ENCODE measurements at places on chromosomes 1 and 21. TPM values are rescaled to one million over a fixed set of nuclear protein-coding genes. Genes with fewer than 3 reads are reported as not detected.

The MCL1 gene
- 388 TPM for total RNA-seq

The DNMT3L gene
- not detected for total RNA-seq

The DNASE2B gene
- total RNA-seq, result 0.68 TPM

The BRDT gene
- total RNA-seq, result not detected

The ARHGEF16 gene
- 21.5 TPM for total RNA-seq
